GM10248 (cell line): ENCODE measurements at places on chromosomes 3 and 15.

GRCh38 chr3:155871746-155872158 is 1.3 kb downstream of the GMPS start:
- DNase-seq = no peak

- no peak for DNase-seq
These were observed 77.4 kb upstream of the PLCL2 start for GRCh38 chr3:16807391-16807790.

- no peak for DNase-seq
These were observed 44.5 kb downstream of the POC1A start for GRCh38 chr3:52109611-52110301.

- no peak for DNase-seq
These were observed 3.6 kb upstream of the BAHD1 start for GRCh38 chr15:40436892-40437751.

GRCh38 chr15:40275523-40275922 is 7.3 kb downstream of the ANKRD63 start:
- no peak for DNase-seq

DNA sequence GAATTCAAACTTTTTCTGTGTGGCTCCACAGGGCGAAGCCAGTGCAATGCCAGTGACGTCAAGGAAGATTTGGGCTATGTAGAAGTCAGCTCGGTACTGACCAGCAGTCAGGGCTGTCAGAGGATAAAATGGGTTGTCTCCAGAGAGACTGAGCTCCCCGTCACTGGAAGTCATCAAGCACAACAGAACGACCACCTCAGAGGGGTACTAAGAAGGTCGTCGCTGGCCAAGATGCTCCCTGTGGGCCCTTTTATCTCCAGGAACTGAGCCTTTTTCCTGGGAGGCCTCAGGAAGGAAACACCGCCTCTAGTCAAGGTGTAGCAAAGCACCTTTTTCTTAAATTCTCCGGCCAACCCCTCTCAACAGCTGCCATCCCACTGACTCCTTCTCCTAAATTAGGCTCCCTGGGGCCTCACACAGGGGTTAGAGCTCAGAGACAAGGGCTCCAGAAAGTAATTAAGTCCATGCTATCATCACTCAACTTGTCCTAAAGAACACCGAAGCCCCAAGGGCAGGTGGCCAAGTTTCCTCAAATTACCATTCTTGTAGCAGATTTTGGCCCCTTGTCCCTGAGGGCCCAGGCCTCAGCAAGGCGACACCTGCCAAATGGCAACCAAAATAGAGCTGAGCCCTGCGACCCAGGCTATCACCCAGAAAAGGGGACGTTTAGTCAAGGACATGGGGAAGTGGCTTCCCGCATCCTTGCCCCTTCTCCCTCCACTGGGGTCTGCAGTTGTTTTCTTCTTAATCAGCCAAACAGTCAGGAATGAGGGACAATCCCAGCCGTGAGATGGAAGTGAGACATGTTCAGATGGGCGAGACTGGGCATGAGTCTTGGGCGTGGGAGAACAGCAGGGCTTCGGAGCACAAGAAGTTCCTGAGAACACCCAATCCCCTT is 48.0 kb downstream of the SSUH2 start:
- no peak for DNase-seq

DNA sequence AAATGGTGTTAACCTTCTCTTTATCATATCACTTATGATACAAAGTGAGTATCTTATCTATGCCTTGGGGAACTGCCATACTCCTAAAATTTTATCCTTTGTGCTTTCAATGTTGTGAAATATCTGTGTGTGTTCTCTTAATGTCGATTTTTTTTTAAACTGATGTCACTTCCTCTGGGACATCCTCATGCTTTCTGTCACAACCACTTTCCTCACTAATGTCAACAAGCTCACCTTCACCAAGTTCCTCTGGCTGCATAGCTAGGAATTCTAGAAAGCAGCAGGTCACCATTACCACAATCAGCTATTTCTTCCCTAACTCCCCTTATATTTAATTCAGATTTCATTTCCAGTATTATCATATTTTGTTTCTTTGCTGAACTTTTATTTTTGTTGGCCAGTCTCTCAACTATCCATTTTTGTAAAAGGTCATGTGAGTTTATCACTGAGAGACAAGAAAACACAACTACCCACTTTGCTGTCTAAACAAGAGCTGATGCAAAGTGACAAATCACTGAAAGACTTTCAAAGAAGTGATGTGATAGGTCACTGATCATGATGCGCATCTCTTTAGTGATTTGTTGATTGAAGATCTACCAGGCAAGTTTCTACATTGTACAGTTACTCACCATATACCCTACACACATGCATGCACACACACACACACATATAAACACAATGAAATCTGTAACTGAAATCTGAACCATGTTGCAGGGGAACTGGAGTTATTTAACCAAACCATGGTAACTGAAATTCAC is 369.0 kb downstream of the ULK4 start:
- DNase-seq = no peak

- DNase-seq = no peak
These were observed 11.8 kb upstream of the RIOX2 start for GRCh38 chr3:97983933-97984491.

DNA sequence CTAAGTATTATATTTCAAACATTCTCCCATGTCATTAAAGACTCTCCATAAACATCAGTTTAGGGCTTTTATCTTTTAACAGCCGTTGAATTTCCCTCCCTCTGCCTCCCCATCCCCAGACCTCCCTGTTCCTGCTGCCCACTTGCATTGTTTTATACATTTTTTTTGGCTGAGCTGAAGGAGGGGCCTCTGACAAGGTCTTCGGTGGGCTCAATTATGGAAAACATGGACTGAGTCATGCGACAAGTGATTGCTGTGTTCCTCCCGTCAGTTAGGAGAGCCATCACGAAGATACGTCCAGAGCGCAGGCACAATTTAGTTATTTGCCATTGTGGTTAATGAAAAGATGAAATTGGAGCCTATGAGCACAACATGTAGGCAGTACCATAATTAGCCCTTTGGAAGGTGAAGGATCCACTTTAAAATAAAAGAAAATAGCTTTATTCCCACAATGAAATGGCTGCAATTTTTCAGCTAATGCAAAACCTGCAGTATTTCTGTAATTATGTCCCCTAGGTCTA is 12.0 kb upstream of the NMNAT3 start:
- no peak for DNase-seq

- DNase-seq = no peak
These were observed 14.6 kb upstream of the NRROS start for GRCh38 chr3:196624907-196625306.

DNA sequence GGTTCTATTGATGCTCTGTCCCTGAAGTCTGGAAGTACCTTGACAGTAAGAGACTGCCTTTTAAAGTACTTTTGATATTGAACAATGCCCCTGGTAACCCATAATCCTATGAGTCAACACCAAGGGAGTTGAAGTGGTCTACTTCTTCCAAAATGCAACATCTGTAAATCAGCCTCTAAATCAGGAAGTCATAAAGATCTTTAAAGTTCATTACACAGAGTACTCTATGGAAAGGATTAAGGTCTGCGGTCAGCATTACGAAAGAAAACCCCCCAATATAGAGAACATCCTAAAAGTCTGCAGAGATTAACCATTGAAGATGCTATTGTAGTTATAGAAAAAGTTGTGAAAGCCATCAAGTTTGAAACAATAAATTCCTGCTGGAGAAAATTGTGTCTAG is 52.7 kb upstream of the CMC1 start:
- no peak for DNase-seq

GRCh38 chr15:57152666-57153539 is 223.4 kb upstream of the CGNL1 start:
- no peak for DNase-seq

DNA sequence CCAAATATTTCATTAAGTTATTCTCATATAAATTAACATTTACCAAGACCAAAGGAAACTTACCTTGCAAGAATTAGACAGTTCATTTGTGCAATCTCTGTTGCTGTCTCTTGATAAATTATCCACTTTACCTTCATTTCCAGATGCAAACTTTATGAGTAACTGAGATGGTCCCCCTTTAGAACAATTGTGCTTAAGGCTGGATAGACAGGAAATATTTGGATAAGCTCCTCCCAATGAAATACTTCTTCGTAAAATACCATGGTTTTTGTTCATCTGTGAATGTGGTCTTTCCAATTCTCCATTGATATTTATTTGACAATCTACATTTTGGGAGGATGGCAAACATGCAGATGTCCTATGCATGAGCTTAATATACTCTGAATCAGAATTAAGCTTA is 78.2 kb downstream of the NEDD4 start:
- no peak for DNase-seq

DNA sequence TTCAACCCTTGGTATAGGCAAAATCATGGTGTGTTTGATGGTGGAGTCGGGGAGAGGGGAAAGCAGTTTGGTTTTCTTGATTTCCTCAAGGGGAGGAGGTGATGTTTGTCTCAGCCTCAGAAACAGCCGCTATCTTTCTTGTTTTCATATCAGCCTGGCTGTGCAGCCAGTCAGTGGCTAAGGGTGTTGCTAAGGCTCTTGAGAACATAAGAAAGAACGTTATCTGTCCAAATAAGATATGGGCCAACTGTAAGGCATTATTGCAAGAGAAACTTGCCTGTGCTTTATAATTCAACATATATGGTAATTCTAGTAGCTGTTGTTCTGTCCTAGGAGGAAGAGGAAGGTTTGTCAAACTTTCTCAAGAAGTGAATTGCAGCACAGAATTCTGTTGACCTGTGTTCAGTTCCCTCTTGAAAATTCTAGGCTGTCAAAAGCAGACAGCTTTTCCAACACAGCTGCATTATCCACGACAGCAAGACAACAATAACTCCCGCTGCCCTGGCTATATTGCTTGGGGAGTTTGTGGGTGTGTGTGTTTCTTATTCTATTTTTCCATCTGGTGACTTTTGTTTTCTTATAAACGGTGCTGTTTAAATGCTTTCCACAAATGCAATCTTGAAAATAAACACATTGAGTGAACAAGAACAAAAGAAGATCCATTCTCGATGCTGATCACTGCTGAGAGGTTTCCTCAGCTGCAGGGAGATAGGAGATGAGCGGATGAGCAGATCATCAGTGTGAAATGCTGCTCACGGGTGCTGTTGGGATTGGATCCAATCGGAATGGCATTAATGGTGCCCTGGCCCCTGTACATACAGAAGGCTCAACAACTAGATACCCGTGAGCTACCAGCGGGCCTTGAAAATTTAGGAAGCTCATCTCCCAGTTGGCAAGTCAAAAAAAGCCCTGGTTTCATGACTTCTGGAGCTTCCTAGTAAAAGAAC is 90.8 kb upstream of the TNFAIP8L3 start:
- DNase-seq = no peak

DNA sequence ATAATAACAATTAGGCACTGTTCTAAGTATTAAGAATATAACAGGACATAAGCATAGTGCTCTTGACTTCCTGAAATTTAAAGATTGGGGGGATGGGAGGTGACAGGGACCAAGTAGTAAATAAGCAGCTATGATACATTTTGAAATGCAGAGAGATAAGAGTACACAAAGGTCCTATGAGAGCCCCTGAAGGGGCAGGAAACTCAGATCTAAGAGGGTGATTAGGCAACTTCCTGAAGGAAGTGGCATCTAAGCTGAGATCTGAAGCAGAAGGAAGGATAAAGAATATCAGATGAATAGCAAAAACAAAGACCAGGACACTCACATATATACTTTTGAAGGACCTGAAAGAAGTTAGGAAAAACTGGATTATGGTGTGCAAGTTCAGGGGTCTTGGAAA is 415.2 kb upstream of the FRG2C start:
- no peak for DNase-seq

GRCh38 chr3:18159681-18160080 is 265.5 kb downstream of the SATB1 start:
- no peak for DNase-seq

- DNase-seq = no peak
These were observed 303.8 kb downstream of the TLE3 start for GRCh38 chr15:69793781-69794451.

DNA sequence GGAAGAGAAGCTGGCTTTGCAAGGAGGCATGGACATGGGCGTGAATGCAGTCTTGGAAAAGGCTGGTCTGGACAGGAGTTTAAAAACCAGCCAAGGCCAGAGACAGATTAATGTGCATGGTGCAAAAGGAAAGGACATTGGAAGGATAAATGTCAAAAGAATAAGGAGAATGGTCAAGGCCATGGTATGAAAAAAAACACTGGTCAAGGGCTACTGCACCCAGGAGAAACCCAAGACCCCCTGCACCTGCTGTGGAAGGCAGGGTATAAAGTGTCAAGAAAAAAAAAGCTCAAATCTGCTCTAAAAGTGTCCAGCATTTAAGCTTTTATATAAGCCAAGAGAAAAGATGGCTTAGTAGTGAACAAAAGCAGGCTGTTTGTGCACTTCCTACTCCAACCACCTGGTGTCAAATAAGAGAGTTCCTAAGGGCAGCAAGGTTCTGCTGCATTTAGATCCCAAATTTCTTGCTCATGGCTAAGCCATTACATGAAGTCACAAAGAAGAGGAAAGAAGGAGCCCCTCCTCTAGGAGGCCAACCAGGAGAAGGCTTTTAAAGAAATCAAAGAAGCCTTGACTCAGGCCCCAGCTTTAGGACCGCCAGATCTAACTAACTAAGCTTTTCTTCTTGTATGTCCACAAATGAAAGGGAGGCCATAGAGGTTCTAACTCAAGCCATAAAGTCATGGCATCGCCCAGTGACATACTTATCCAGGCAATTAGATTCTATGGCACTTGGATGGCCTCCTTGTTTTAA is 16.9 kb downstream of the CCR4 start:
- no peak for DNase-seq

DNA sequence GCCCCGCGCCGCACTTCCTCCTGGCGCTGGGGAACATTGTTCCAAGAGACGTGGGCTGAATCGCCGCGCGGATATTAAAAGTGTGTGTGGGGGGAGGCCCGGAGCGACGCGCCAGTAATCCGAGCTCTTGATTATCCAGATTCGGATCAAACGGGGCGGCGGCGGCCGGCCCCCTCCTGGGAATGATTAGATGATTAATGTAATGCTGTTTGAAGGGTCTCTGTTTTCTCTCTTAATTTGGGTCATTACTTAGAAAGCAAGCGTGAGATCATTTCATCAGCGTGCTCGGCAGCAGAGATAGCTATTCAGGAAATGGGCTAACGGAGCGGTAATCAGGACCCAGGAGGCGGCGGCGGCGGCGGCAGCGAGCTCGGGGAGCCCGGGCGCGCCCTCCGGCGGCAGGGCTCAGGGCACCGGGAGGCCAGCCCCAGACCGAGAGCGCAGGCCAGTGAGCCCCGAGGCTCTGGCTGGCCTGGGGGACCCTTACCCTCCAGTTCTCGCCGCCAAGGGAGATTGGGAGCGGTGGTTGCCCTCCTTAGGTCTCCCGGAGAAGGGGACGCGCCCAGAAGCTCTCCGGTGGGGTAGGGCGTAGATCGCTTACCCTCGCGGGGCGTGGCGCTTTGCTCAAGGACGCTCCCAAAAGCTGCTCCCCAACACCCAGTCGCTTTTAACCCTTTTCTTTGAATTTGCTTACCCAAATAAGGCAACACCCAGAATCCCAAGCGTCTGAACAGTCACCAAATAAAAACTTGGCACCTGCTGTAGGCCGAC is 4.5 kb downstream of the FEZF2 start:
- no peak for DNase-seq

GRCh38 chr15:67570875-67571647 is 28.6 kb downstream of the MAP2K5 start:
- no peak for DNase-seq
